ENCODE measurements at places on chromosomes 12 and 14.

- no peak for DNase-seq
Observed at GRCh38 chr14:21431126-21431525, 24.8 kb downstream of the CHD8 start.

GRCh38 chr14:60652674-60653651, 3.7 kb upstream of the SIX1 start:
- no peak for DNase-seq

DNA sequence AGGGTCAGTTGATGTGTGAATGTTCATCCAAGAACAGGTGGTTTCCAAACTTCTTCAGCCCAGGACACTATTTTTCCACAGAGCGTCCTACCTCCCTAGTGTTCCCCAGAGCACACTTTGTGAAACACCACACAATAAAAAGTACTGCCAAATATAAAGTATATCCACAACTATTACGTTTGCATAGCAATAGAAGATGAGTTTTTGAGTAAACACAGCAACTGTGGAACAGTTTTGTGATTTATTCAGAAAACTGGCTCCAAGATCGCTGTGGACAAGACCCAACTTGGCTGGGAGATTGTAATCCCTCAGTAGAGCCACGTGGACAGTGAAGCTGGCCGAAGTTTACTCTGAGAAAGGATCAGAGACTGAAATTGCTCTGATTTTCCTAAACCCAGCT, 14.5 kb upstream of the MAP1LC3B2 start:
- no peak for DNase-seq

DNA sequence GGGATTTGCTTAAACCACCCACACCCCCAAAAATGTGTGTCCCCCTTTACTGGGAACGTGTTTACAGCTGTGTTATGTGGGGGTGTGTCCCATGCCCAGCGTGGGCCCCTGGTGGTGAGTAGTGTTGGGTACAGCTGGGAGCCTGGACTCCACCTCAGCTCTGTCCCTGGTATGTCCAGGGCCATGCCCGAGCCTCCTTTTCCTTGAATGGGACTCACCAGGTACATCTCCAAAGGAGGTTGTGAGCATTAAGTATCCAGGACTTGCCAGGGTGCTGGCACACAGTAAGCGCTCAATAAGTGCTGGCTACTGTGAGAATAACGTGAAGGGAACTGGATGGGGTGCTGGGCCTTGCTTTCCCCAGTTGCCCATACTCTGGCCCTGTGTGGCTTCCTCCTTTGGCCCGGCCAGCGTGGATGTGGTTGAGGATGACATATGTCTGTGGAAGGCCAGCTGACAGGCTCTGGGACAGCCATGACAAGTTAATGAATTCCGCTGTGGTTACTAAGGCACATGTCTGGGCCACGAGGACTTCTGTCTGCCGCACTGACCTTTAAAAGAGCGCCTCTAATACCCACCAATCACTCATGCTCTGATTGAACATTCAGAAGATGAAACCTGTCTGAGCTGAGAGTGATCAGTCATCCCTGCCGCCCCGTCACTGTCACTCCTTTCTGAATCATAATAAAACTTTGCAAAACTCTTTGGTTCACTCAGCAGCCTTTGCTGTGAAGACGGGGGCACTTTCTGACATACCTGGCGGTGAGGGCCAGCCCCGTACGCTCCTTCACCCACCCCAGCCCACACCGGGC, 74.7 kb downstream of the DIO3 start:
- DNase-seq: no peak

DNA sequence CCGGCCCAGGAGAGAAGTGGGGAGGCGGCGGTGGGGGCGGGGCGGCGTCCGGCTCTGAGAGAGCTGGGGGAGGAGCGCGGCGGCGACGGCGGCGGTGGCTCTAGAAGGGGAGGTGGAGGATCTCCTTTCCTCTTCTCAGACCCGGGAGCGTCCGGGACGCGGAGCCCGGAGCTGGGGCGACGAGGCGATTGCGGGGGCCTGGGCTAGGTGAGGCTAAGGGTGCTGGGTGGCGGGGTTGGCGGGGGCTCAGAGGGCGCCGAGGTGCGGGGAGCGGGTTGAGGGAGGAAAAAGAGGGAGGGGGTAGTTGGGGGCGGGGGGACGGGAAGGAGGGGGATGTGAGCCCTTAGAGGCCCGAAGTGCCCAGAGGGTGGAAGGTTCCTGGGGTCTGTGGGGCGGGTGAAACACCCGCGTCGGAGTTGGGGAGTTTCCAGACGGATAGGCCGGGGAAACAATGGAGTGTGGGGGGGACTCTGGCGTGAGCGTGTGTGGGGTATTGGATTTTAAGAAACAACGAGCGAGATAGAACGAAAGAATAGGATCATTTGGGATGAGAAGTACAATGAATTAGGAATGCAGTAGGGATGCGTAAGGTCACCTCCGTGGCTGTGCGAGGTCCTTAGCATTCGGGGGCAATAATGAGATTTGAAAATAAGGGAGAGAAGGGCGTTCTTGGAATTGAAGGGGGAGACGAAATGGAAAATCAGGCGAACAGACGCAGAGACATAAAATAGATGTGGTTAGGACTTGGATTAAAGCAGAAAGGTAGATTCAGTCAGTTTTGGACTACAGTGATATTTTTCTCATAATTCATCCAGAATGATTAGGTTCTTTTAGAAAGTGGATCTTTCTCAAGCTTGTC, at the start of gene SPATS2:
TSS of gene SPATS2 (plus strand) at position 82 of the 859 bp plus-strand sequence. CDS start 93,551 bp downstream, outside the sequence.
- peak; percentile 56 for DNase-seq

- DNase-seq: peak; percentile 58
Observed at GRCh38 chr12:16347391-16348298, at the start of gene MGST1. MGST1 (plus strand) TSS chr12:16347645; CDS start chr12:16354253, 6,608 bp downstream.

GRCh38 chr12:131754184-131754583, 43.3 kb downstream of the SFSWAP start:
- DNase-seq: no peak

- DNase-seq: no peak
Observed at GRCh38 chr14:75995372-75996041, 9.9 kb downstream of the IFT43 start.

DNA sequence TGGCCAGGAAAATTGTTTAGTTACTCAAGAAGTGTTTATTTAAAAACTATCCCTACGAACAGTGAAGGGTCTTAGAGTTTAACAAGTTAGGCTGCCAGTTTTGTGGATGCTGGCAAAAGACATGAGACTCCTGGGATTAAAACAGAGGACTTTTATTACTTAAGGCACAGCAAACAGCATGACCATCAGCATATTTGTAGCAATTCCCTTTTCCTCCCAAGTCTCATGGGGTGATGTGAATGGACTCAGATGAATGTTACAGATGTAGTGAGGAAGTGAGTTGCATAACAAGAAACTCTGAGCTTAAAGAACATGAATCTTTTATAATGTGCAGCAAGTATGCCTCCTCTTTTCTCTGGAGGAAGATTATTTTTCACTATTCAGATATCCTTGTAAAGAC, 695.8 kb downstream of the RPS29 start:
- no peak for DNase-seq

DNA sequence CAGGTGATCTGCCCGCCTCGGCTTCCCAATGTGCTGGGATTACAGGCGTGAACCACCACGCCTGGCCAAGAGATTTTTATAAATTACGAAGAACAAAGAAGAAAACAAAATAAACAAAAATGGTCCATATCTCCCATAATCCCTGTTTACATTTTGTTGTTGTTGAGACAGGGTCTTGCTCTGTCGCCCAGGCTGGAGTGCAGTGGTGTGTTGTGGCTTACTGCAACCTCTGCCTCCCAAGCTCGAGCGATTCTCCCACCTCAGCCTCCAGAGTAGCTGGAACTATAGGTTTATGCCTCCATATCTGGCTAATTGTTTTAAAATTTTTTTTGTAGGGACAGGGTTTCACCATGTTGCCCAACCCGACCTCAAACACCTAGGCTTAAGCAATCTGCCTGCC, 156.1 kb downstream of the ZNF664 start:
- no peak for DNase-seq

DNA sequence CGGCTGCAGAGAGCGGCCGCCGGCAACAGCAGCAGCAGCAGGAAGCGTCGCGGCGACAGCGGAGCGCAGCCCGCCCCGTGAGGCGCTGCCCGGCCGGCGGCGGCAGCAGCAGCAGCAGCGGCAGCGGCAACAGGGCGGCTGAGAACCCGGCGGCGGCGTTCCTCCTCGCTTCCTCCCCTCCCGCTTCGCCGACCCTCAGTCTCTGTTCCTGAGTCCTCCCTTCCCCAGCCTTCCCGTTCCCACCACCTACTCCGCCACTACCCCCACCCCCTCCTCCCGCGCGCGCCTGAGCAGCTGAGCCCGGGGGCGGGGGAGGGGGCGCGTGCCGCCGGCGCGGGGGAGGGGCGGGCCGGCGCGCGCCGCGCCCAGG, 310 bp downstream of the BICDL1 start:
- peak; percentile 55 for DNase-seq

- DNase-seq: no peak
Observed at GRCh38 chr12:52686756-52687487, 6.7 kb upstream of the KRT1 start.

GRCh38 chr14:94394025-94394493, 5.7 kb upstream of the SERPINA1 start:
- DNase-seq: no peak

DNA sequence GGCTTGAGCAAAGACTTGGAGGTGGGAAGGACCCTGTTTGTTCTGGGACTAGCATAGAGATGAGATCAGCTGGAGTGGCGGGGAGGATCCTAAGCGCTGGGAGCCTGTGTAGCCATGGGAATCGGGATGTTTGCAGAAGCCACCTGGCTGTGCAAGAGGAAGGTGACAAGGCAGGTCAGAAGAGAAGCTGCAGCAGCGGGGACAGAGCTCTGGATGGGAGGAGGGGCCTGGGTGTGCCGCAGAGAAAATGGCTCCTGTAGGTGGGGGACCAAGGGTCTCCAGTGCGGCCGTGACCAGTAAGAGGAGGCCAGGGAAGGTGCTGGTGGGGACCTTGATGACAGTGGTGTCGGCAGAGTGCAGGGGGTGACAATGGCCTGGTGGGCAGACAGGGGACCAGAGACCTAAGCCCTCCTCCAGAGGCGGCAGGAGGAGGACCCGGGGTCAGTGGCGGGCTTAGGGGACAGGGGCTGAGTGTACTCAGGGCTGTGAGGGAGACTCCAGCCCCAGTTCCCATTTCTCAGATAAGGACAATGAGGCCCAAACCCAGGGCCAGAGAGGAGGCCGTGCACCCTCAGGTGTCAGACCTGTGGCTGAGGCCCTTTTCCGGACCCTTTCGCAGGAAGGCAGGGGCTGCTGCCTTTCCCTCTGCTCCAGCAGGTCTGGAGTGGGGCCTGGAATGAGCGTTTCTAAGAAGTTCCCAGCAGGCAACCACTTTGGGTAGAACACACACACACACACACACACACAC, 206.6 kb upstream of the RTL1 start:
- DNase-seq: no peak

DNA sequence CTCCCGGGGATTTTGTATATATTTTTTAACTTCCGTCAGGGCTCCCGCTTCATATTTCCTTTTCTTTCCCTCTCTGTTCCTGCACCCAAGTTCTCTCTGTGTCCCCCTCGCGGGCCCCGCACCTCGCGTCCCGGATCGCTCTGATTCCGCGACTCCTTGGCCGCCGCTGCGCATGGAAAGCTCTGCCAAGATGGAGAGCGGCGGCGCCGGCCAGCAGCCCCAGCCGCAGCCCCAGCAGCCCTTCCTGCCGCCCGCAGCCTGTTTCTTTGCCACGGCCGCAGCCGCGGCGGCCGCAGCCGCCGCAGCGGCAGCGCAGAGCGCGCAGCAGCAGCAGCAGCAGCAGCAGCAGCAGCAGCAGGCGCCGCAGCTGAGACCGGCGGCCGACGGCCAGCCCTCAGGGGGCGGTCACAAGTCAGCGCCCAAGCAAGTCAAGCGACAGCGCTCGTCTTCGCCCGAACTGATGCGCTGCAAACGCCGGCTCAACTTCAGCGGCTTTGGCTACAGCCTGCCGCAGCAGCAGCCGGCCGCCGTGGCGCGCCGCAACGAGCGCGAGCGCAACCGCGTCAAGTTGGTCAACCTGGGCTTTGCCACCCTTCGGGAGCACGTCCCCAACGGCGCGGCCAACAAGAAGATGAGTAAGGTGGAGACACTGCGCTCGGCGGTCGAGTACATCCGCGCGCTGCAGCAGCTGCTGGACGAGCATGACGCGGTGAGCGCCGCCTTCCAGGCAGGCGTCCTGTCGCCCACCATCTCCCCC, 777 bp downstream of the ASCL1 start:
- no peak for DNase-seq
